Fibroblast of skin of right biceps (primary cell): ENCODE measurements at places on chromosomes 7 and 10.

- no peak for DNase-seq
Observed at GRCh38 chr10:29241925-29242324, 46.9 kb upstream of the LYZL1 start.

DNA sequence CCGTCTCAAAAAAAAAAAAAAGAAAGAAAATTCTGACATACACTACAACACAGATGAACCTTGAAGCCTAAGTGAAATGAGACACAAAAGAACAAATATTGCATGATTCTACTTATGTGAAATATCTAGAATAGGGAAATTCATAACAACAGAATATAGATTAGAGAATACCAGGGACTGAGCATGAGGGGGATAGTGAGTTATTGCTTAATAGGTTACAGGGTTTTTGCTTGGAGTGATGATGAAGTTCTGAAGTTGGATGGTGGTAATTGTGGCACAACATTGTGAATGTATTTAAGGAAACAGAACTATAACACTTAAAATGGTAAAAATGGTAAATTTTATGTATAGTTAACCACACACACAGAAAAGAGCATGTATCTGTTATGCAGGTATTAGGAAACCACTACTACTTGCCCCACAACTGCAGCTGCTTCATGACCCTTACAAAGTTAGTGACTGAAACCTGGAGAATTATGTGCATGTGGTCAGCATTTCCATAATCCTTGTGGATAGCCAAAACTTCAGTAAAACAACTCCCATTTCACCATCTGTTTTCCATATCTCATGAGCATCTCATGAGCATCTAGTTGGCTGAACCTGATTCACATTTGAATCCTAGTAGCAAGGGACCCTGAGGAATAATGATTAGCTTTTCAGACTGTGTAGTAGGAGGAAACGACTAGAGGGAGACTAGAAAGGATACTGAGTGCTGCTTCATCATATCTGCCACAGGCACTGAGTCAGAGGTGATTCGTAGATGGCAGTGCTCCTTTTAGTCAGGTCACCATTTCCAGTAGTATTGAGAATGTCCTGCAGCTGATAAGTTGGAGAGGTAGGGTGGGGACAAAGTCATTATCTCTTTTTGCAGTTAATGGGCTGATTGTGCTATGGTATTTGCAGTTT, 26.3 kb downstream of the SAMD8 start:
- DNase-seq = peak; percentile 67

DNA sequence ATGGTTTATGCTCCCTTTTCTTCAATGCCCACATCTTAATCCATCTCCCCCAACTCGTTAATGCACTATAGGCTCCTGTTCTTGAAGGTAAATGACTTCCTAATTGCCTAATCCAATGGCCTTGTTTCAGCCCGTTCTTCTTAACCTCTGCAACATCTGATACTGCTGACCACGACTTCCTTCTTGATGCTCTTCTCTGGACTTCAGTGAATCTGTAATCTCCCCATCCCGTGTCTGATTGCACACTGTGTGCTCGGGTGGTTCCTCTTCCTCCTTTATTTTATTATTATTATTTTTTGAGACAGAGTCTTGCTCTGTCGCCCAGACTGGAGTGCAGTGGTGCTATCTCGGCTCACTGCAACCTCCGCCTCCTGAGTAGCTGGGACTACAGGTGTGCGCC, 58.9 kb downstream of the HIPK2 start:
- DNase-seq = no peak

DNA sequence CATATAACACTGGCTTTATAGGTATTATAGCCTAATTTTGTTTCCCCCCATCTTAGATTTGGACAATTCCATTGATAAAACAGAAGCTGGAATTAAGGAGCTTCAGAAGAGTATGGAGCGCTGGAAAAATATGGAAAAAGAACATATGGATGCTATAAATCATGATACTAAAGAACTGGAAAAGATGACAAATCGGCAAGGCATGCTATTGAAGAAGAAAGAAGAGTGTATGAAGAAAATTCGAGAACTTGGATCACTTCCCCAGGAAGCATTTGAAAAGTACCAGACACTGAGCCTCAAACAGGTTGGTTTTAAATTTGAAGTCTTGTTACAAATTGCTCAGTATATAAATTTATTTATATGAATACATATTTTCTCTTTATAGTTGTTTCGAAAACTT, 34.1 kb downstream of the SMC3 start:
- peak; percentile 30 for DNase-seq

- DNase-seq = peak; percentile 60
Observed at GRCh38 chr10:22988581-22989360, 60.9 kb downstream of the ARMC3 start.

DNA sequence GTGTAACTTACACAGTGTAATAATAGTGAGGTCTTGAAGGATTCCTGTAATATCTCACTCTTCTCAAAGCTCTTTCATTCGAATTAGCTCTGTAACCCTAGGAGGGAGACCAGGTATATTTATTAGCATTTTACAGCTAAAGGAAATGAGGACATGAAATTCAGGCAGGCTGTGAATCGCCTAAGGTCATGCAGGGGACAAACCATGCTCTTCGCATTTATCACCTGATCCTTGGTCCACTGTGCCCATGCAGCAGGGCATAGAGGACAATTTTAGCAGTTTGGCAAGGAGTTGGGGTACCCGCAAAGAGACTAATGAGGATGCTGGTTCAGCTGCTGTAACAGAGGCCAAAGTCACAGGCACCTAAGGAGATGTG, 14.8 kb upstream of the LAMB1 start:
- DNase-seq = no peak

GRCh38 chr10:34476608-34477007, 338.5 kb downstream of the PARD3 start:
- DNase-seq = no peak

DNA sequence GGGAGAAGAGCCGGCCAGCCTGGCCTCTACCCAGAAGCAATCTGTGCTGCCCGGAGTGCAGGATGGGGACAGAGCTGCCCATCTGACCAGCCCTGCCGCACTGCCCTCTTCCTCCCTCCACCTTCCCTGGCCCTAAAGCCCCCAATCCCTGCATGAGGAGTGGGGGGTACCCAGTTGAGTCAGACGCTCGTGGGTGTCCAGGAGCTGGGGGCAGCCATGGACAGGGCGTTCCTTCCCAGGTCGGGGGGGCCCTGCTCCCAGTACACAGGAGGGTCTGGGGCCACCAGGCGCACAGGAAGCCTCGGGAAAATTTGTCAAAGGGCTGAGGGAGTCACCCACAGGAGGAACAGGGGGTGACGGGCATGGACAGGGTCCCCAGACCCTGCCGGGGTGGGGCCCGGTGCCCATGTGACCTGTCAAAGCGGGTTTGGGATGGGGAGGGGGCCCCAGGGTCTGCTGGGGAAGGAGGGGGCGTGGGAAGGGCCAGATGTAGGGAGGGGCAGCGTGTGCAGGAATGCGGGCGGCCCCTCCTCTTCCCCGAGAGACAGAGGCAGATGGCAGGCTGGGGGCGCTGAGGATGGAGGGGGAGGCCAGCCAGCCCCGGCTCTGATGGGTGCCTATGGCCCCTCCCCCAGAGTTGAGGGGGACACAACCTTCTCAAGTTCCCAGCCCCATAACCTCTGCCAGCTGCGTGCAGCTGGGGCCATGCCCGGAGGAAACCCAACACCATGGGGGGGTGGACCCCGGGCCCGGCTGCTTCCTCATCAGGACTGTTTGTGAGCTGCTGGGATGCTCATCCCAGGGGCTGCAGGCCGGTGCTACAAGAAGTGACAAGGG, 21.5 kb upstream of the GRIFIN start:
- no peak for DNase-seq

GRCh38 chr7:123424463-123424862, 109.9 kb downstream of the IQUB start:
- DNase-seq = no peak

DNA sequence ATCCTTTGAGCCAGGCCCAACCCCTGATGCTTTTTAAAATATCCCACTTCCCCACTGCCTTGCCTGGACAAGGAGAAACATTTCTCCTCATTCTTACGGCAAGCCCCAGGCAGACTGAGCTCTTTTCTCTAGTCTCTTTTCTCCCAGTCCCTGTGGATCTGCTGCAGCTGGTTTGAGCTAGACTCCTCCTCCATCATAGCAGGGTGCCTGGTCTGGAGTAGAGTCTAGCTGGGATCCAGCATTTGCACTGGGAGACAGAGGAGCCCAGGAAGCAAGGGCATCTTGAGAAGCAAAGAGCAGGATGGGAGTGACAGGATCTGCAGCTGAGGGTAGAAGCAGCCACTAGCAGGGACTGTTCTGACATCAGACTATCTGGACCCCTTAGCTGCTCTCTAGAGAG, 562.3 kb upstream of the COBL start:
- no peak for DNase-seq

DNA sequence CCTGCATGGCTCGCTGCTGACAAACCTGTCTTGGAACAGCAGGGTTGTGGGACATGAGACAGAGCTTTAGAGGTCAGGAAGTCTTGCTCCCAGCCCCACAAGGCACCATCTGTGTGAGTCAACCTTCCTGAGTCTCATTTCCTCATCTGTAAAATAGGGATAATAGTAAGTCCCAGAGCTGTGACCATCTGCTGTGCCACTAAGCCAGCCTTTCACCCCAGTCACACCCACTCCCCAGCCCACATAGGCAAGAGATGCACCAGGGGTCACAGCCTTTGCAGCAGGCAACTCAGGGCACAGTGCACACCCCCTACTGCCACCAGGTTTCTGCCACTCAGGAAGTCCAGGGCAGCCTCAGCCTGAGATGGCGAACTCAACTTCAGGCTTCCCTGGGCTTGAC, 29.4 kb upstream of the CDH23 start:
- peak; percentile 9 for DNase-seq

DNA sequence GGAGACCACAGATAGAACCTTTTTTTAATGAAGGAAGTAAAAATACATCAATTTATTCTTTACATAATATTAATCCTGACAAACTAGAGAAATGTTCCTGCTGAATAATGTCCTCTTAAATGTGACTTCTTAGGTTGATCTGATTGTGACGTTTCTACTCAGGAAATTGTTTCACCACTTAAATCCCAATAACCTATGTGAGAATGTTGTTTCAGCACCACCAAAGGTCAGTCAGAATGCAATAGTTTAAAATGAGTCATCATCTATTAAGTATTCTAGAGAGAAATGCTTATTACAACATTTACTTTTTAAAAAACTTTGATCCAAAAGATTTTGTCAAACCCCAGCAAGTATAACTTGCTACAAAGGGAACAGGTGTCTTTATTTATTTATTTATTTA, 155.4 kb upstream of the CACNA2D1 start:
- DNase-seq = peak; percentile 37

DNA sequence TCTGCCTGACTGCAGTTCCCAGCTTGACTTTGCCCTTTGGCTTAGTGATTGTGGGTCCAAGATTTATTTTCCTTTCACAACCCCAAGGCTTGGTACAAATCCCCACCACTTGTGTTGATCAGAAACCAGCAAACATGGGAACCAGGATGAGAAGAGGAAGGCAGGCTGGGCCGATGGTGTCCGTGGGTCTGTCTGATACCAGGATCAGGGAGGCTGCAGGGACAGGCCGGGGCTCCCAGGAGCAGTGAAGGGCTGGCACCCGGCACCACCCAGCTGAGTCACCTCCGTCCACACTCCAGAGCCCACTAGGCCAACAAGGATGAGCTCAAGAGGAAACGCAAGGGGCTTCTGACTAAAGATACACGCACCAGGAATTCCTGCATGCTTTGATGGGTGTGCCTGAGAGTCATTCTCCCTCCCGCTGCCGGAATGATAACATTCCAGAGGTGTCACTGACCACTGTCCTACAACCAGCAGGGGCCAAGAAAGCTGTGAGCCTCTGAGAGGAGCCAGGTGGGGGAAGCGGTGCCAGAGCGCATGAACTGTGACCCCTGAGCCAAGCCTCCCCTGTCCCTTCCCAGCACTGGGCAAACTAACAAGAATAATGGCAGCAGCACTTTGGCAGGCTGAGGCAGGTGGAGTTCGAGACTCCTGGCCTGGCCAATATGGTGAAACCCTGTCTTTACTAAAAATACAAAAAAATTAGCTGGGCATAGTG, 29.2 kb upstream of the PROSER2 start:
- DNase-seq = peak; percentile 45

DNA sequence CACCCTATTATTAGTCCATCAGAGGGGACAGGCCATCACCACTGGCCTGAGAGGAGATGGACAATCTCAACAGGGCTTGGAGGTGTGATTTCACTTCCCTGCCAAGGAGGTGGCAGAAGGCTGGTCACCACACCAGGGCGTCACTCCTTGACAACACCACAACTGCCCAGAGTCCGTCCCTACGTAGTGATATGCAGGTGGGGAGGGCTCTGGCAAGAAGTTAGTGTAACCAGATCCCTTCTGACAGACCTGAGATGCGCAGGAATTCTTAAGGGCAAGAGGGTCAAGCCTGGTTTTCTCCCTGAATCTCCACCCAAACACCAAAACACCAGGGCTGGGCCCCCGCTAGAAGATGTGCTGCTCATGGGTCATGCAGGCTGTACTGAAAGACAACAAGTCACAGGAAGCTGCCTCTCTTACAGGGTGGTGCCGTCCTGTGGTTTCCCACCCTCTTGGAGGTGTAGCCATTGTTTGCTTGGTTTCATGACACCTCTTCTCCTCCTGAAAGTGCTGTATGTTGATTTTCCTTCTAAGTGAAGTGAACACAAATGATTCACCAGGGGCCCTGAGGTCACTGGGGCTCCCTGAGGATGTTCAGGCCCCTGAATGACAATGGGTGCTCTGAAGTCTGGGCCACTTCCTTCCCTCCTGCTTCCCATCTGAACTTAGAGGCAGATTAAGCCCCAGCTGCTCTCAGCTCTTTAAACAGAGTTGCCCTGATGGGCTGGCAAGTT, 27.1 kb downstream of the ATXN7L1 start:
- peak; percentile 16 for DNase-seq

DNA sequence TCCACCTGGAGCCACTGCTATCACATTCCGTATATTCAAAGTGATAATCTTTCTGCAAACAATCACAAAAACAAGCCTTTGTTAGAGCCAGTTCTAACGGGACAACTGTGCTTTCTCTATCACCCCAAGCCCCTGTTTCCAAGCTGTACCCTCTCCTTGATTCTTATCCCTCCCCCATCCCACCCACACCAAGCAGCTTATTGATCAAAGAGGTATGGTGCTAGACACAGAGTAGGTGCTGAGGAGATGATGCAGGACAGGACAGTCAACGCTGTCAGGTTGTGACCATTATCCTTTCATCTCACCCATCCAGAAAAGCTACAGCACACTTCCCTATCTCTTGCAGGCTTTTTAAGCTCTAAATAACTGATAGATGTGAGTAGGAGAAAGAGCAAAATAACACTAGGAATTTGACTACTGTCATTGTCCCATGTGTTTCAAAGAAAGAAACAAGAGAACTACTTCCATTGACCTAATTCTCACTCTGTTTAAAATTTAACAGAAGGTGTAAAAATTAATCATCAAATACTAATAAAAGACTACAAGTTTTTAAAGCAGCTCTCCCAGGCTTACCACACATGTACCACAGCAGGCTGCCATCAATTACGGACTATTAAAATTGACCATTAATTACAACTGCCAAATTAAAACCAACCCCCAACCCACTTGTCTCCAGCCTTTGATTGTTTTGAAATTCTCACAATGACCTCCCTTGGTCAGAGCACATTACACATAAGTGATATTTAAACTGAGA, 94.3 kb downstream of the ELAPOR2 start:
- no peak for DNase-seq
